ENCODE measurements at places on chromosomes 2 and 18.

DNA sequence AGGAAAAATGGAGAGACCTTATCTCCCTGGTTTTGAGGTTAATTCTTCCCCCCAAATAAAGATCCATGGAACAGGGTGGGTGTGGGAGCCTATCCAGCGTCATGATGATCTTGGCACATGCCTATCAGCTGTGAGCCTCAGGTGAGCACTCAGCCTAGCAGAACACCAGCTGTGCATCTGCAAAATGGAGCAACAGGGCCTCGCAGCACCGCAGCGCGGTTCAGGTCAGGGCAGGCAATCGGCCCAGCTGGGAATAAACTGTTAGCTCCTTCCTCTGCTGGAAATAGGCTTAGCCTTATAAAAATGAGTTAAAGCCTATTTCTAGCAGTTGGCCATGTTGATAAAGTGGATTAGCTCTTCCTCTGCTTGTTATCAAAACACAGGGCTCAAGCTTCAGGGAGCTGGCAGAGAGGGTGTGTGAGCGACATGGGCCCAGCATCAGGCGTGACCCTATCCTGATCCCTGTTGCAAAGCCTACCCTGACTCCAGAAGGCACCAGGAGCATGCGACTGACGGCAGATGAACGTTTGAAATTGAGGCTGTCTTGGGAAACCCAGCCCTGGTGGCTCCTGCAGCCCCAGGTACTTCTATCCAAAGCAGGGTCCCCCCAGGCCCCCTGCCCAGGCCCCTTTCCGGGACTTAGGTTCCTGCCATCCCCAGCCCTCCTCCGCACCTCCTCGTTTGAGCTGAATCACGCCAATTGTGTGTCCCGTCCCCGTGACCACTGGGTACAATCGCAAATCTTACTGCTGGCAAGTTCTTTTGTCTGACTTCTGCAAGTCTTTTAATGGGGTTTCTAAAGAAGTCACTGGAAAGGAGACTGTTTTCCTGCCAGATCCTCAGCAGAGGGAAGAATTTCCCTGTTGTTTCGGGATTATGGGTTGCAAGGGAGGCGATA is 35.4 kb downstream of the ARHGEF4 start:
- DNase-seq = peak; percentile 34

- DNase-seq = no peak
Observed at GRCh38 chr2:23422089-23423061, 37.4 kb downstream of the KLHL29 start.

DNA sequence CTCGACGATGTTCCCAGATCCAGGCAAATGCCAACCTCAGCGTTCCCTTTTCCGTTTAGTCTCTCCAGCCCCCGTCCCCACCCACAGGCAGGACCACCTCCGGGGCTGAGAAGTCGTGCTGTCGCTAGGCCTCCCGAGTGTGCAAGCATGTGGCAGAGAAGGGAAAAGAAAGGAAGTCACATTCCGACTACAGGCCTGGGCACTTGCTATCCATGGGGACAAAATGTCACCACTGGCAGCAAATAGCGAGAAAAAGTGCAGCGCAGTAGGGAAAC is 420 bp downstream of the PIGN start:
- no peak for DNase-seq

DNA sequence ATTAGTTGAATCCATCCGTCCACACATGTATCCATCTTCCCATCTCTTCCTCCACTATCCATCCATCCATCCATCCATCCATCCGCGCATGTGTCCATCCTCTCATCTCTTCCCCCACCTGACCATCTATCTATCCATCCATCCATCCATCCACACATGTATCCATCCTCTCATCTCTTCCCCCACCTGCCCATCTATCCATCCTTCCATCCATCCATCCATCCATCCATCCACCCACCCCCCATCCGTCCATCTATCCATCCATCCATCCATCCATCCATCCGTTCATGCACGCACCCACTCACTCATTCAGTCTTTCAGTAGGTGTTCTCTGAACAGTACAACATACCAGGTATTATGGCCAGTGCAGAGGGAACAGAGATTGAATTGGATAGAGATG is 18.9 kb upstream of the GREB1 start:
- DNase-seq = no peak

DNA sequence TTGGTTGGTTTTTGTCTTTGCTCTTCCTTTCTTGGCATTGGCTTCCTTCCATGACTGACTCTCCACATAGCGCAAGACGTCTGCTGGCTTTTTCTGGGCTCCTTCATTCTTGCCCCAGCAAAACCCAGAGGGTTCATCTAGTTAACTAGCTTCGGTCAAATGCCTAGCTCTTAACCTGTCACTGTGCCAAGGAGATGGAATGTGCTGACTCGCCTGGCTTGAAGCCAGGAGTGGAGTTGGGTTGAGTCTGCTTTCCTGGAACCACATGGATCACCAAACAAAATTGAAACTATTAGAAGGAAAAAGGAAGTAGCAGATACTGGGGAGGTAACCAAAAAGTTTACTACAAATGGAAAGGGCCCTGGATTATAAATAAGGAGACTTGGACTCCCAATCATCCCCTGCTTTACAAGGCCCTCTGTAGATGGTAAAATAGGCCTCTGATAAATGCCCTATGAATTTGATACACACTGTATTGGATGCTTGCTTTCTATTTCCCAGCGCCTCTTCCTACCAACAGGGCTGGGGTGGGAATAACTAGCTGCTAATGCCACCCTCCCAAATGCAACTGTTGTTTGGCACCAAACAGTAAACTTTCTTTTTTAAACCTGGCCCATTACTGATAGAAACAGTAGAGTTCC is 11.3 kb downstream of the MALT1 start:
- peak; percentile 25 for DNase-seq
